ENCODE measurements at places on chromosomes 6 and 20.

DNA sequence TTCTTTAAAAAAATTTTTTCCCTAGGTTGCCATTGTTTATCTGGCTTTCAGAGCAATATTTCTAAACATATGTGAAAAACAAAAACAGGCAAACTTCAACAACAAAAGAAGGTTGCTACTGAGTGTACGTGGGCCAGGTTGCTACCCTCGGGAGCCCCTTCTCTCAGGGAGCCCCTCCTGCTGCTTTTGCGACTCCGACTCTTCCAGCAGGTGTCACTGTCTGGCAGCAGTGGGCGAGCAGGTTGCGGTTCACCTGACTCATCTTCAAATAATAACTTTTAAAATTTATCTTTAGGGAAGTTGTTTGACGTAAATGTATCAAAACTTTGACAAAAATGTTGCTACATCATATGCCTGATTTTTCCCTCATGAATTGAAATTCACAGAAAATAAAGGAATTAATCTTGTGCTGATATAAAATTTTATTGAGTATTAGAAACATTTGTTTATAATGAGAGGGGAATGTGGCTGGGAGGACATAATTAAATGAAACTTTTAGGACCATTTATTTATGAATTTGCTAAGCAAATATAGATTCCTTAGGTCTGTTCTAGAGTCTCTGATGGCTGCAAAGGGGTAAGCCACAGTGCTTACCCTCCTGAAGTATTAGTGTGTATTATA lies 138.8 kb downstream of the HIVEP1 start:
- no peaks in the 10 kb centered on the region for H3K36me3 ChIP-seq
- H3K27me3 ChIP-seq, result no peaks in the 10 kb centered on the region
- H3K27ac ChIP-seq, result no peak overlapping the region
- H3K4me3 ChIP-seq, result no peak overlapping the region

DNA sequence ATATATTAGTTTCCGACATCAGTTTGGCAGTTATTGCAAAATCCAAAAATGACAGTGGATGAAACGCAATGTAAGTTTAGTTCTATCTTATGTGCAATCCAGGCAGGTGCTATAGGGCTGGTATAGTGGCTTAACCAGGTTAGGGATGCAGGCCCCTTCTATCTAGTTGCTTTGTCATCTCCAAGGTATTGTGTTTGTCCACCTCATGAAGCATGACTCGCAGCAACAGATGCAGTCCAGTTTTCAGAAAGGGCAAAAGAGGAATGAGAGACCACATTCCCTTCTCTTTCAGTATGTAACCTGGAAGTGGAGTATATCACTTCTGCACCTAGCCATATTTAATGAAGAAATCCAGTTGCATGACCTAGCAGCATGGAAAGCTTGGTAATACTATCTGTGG lies 59.7 kb downstream of the PKIB start:
- H3K27ac ChIP-seq, result no peak overlapping the region
- no peaks in the 10 kb centered on the region for H3K4me1 ChIP-seq
- no peaks in the 10 kb centered on the region for H3K36me3 ChIP-seq
- H3K4me3 ChIP-seq, result no peak overlapping the region
- no peaks in the 10 kb centered on the region for H3K27me3 ChIP-seq

DNA sequence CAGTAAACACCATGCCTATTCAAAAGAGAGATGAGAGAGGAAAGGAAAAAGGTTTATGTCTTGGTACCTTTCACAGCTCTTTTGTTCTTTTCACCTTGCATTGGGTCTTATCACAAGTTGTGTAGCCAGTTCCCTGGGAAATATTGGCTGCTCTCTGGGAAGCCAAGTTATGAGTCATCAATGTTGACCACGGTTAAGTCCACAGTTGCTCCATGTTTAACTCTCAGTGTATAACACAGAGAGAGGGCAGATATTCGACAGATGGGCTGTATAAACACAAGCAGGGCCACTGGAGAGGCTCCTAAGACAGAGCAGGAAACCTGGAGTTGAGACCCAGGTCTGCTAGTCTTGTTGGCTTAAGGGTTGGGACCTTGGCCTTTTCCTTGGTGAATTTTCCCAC lies 718.6 kb downstream of the QKI start:
- H3K36me3 ChIP-seq, result no peaks in the 10 kb centered on the region
- no peaks in the 10 kb centered on the region for H3K4me1 ChIP-seq
- H3K4me3 ChIP-seq, result no peak overlapping the region
- no peak overlapping the region for H3K27ac ChIP-seq
- no peak for DNase-seq

- no peaks in the 10 kb centered on the region for H3K27me3 ChIP-seq
- H3K4me3 ChIP-seq, result no peak overlapping the region
- H3K4me1 ChIP-seq, result no peaks in the 10 kb centered on the region
- H3K36me3 ChIP-seq, result no peaks in the 10 kb centered on the region
- DNase-seq, result no peak
Observed at GRCh38 chr6:139568151-139568955, 193.9 kb upstream of the CITED2 start.

GRCh38 chr20:17172836-17173516 lies 53.9 kb upstream of the PCSK2 start:
- no peaks in the 10 kb centered on the region for H3K4me1 ChIP-seq
- H3K27ac ChIP-seq, result no peak overlapping the region
- no peak for DNase-seq

DNA sequence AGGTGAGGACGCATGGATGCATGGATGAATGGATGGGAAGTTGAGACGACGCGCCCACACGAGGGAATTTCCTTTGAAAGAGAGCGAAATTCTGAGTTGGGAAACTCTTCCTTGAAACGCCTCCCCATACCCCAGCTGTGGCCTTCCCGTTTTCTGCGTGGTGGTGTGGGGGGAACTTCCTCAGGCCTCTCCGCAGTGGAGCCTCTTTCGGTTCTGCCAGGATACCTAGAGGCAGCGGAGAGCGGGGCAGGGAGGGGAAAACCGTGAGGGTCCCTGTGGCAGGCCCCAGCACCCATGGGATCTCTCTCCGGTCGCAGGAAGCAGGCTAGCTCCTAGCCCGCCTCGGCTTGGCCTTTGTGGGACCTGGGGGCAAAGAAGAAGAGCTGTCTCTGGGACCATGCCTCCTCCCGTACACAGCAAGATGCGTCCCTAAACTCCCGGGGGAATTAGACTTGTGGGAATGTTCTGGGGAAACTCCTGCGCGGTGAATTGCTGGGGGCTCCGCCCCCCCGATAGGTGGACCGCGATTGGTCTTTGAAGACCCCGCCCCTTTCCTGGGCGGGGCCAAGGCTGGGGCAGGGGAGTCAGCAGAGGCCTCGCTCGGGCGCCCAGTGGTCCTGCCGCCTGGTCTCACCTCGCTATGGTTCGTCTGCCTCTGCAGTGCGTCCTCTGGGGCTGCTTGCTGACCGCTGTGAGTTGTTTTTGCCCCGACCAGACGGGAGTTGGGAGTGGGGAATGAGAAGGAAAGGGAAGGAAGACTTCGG lies at the start of gene CD40:
Gene CD40, plus strand, starts transcription at position 611 of the 764 bp plus-strand sequence. Its CDS starts 30 bp downstream, at position 641.
- peaks cover 8% of the 10 kb centered on the region for H3K36me3 ChIP-seq
- H3K27me3 ChIP-seq, result no peaks in the 10 kb centered on the region
- DNase-seq, result peak; percentile 96
- H3K4me3 ChIP-seq, result peak within 1 kb of the TSS; percentile 52
- peak within 1 kb of the TSS; percentile 87 for H3K27ac ChIP-seq

DNA sequence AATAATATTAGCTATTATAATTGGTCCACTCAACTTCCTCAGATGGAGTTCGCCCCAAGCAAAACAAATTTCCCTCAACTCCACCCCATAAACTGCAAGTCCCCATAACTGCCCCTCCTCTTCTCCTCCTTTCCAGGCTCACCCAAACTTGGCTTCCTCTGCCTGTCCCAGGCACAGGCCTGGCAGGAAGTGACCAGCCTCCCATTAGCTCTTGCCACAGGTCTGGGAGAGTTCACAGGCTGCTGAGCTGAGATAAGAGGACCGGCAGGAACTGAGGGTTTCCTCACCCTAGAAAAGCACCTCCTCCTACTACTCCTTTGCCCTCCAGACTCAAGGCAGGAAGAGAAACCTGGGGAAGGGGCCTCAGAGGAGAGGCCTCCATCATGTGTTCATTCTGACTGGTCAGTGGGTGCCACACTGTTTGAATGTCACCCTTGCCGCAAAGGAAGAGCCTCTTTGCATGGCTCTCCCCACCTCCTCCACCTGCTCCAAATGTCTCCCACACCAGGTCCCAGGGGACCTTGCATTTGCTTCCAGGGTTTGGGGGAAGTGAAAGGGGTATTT lies 24.5 kb upstream of the SMIM29 start:
- no peak overlapping the region for H3K4me3 ChIP-seq
- H3K27ac ChIP-seq, result no peak overlapping the region
- peak; percentile 23 for DNase-seq
- H3K36me3 ChIP-seq, result no peaks in the 10 kb centered on the region
- no peaks in the 10 kb centered on the region for H3K4me1 ChIP-seq

- no peaks in the 10 kb centered on the region for H3K4me1 ChIP-seq
- no peak for DNase-seq
- no peaks in the 10 kb centered on the region for H3K36me3 ChIP-seq
- no peak overlapping the region for H3K4me3 ChIP-seq
- H3K27me3 ChIP-seq, result no peaks in the 10 kb centered on the region
Observed at GRCh38 chr6:133404151-133404550, 163.0 kb downstream of the EYA4 start.

DNA sequence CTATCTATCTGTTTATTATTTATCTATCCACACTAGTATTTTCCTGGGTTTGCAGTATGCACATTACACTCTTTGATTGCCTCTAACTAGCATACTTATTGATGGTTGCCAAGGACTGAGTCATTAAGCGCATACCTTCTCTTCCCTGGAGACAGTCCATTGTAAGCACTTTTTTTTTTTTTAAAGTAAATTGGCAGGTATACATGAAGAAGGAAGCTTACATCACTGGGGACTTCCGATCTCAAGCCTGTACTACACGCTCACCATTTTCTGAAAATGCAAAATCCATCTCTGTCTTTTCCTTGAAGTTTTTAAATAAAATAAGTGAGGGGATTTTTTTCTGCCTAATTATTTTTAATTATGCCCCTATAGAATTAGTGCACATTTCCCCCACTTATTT lies 63.5 kb downstream of the HMGN3 start:
- no peak for DNase-seq
- no peak overlapping the region for H3K27ac ChIP-seq
- H3K4me1 ChIP-seq, result no peaks in the 10 kb centered on the region
- no peaks in the 10 kb centered on the region for H3K27me3 ChIP-seq
- H3K36me3 ChIP-seq, result no peaks in the 10 kb centered on the region

- H3K36me3 ChIP-seq, result no peaks in the 10 kb centered on the region
- no peaks in the 10 kb centered on the region for H3K4me1 ChIP-seq
- H3K4me3 ChIP-seq, result no peak overlapping the region
- no peak overlapping the region for H3K27ac ChIP-seq
- no peak for DNase-seq
Observed at GRCh38 chr20:49794336-49795134, 18.1 kb upstream of the SLC9A8 start.

DNA sequence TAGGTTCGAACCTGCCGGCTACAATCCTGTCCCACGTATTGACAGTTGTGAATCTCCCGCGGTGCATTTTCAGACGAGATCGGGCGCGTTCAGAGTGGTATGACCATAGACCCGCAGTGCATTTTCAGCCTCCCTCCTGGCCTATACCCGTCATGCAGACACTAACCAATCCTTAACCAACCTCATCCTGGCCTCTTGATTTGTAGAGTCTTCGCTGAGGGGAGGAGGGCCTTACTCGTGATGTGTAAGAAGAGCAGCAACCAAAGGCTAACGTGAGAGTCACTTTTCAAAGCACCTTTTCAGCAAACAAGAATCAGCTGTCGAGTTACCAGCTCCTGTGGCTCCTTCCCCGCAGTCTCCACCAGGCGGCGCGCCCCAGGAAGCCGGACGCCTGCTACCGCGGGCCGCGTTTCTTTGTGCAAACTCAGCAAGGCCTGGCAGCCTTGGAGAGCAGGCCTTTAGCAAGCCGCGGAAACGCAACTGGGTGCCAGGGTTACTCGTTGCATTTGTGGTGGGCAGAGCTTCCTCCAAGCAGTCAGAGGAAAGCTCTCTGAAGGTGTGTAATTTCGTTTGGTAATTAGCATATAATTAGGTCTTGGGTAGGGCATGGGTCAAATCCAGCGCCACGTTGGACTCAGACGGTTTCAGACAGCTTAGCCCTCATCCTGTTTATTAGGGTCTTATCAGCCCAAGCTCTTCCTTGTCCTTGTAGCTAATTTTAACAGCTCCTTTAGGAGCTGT lies 139.8 kb downstream of the OR2B2 start:
- H3K36me3 ChIP-seq, result no peaks in the 10 kb centered on the region
- H3K4me3 ChIP-seq, result no peak overlapping the region
- H3K27me3 ChIP-seq, result no peaks in the 10 kb centered on the region
- no peak overlapping the region for H3K27ac ChIP-seq

- no peak for DNase-seq
- no peak overlapping the region for H3K4me3 ChIP-seq
- no peaks in the 10 kb centered on the region for H3K27me3 ChIP-seq
- H3K36me3 ChIP-seq, result no peaks in the 10 kb centered on the region
Observed at GRCh38 chr6:32203426-32204267, 11.2 kb upstream of the GPSM3 start.

GRCh38 chr20:36214684-36215256 lies 21.5 kb upstream of the AAR2 start:
- no peak overlapping the region for H3K27ac ChIP-seq
- no peak overlapping the region for H3K4me3 ChIP-seq
- DNase-seq, result no peak
- no peaks in the 10 kb centered on the region for H3K27me3 ChIP-seq
- peaks cover 37% of the 10 kb centered on the region for H3K36me3 ChIP-seq

DNA sequence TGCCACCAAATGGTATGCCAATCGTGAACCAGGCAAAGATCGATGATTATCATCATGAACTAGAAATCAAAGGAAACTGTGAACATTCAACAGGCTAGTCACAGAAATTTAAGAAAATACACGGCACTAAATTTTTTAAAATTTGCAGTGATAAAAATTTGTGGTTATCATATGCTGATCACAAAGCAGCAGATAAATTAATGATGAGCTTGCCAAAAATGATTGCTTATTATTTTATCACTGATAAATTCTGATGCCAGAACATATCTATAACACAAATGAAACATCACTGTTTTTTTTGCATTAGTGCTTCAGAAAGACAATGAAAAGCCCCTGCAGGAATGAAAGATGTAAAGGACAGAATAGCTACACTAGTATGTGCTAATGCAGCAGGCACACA lies 1413.2 kb upstream of the MAP3K7 start:
- no peak for DNase-seq
- no peak overlapping the region for H3K27ac ChIP-seq
- no peak overlapping the region for H3K4me3 ChIP-seq
- no peaks in the 10 kb centered on the region for H3K36me3 ChIP-seq
- H3K27me3 ChIP-seq, result no peaks in the 10 kb centered on the region

GRCh38 chr20:22288957-22289356 lies 295.4 kb downstream of the FOXA2 start:
- no peaks in the 10 kb centered on the region for H3K4me1 ChIP-seq
- no peak for DNase-seq
- no peaks in the 10 kb centered on the region for H3K36me3 ChIP-seq
- H3K27ac ChIP-seq, result no peak overlapping the region

DNA sequence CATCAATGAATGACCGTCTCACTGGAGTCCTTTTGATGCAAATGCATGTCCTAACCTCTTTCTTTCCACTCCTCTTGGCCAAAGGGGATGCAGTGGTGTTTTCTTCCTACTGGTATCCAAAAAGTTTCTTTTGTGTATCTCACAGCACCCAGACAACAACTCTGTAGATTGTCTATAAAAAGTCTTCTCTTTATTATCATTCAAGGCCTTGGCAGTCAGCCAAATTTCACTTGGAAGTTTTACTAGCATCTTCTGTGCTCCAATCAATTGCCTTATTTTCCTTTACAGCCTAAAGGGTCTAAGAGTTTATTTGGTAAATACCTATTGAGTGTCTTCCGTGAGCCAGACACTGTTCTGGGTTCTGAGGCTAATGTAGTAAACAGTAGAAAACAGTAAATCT lies 150.2 kb upstream of the RNF217 start:
- no peaks in the 10 kb centered on the region for H3K27me3 ChIP-seq
- DNase-seq, result no peak
- H3K36me3 ChIP-seq, result no peaks in the 10 kb centered on the region
- no peak overlapping the region for H3K27ac ChIP-seq
- no peaks in the 10 kb centered on the region for H3K4me1 ChIP-seq
